Lung (tissue), 17 donors: ENCODE measurements at places on chromosomes 11 and 22. TPM values are rescaled to one million over a fixed set of nuclear protein-coding genes. Genes with fewer than 3 reads are reported as not detected.

- DNase-seq, result no peak
Observed at GRCh38 chr11:38723361-38723760, 2125.3 kb upstream of the RAG2 start.

- no peak for DNase-seq
Observed at GRCh38 chr11:66337103-66337899, 1.1 kb upstream of the RIN1 start.

DNA sequence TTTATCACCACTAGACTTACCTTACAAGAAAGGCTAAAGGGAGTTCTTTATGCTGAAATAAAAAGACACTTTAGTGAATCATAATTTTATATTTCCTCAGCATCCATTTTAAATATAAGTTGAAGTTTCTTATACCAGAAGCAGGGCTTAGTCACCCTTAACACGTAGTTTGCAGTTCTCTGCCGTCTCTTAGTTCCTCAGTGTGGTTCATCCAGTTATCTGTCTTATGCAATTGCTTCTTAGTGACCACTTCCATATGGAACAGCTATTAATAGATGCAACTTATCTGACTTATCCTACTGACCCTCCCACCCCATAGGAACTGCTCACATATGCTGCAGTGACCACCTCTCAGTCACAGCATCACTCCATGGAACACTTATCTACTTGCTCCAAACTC lies 11.7 kb upstream of the SLC36A4 start:
- DNase-seq, result no peak

TRAF6 gene
- 13.1 TPM for total RNA-seq

DNA sequence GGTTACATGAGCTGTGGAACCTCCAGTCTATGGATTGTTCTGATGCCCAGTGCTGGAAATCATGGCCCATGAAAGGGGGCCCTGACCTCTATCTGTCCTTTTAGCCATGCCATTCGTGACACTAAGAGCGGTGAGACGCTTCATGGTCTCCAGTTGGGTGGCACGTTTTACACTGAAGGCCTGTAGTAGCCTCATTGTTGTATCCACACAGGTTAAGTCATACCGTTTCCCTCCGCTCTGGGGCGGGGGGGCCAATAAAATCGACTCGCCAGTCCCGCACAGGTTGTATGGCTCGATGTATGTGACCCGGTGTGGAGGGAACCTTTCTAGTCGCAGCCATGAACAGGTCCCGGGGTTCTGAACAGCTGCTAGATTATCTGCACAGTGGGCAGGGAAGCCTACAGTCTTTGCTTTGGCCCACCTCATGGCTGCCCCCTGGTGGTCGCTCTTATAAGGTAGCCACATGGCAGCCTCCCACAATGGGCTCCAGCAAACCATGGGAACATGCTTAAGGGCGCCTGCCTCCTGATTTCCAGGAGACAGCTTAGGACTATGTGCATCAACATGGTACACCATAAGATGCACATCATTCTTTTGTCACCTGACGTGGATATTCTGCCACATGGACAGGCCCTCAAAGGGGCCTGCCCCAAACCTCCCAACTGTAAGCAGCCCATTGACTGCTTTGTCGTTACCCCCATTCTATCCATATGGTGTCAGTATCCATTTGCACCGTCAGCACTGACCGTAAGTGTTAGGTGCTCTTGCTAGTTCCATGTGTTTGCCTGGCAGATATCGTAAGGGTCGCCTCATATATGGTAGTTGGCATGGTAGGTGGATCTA lies 19.7 kb upstream of the APOL3 start:
- DNase-seq, result peak; percentile 62

DNA sequence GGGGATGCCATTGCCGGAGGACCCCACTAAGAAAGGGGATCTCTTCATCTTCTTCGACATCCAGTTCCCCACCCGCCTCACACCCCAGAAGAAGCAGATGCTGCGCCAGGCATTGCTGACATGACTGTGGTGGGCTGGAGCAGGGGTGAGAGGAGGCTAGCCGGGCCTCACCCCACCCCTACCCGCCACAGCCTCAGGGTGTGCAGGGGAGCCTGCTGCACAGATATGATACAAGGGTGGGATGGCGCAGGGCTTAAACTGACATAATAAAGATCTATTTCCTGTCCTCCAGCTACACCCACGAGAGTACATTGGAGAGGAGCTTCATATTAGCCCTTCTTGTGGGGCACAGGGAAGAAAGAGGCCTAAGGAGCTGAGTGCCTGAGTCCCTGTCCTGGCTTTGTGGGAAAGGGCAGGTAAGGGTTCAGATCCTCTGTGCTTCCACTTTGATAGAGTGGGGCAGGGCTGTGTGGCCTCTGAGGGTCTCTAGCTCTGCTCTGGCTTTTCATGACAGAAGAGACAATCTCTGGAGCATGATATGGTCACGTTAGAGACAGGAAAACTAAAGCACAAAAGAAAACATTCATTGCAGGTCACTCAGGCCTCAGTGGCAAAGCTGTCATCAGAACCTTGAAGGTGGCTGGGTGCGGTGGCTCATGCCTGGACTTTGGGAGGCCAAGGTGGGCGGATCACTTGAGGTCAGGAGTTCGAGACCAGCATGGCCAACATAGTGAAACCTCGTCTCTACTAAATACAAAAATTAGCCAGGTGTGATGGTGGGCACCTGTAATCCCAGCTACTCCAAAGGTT lies 12.4 kb downstream of the UCP2 start:
- no peak for DNase-seq

RIMBP3C gene
- 0.40 TPM for total RNA-seq
